ENCODE measurements at places on chromosomes 5 and 9.
A peak's percentile ranks its signal among the peaks of the same experiment; 100 is the strongest.

GRCh38 chr9:38015266-38015665 is 53.8 kb downstream of the SHB start:
- DNase-seq, result no peak

- peak; percentile 67 for DNase-seq
Observed at GRCh38 chr5:34494111-34494755, 161.9 kb upstream of the RAI14 start.

GRCh38 chr5:106875591-106876297 is 795.0 kb downstream of the EFNA5 start:
- no peak for DNase-seq

GRCh38 chr5:158354958-158355357 is 496.0 kb upstream of the CLINT1 start:
- DNase-seq, result no peak

DNA sequence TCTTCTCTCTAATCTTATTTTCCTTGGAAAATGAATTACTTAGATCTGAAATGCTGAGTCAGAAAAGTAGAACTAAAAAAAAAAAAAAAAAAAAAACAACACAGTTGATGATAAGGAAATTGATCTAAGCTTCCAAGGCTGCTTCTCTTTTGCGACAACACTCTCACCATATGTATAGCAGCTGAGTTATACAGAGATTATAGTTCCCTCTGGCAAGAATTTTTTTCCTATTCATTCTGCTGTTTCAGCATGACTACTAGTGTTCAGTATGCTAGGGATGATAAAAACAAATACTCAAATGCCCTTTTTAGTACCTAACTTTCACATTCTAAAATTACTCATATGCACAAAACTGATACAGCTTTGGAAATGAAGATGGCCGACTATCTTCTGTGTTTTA is 267.3 kb downstream of the MLLT3 start:
- DNase-seq, result peak; percentile 78

GRCh38 chr5:43482490-43483297 is 971 bp downstream of the TMEM267 start:
- peak; percentile 17 for DNase-seq

- no peak for DNase-seq
Observed at GRCh38 chr9:76619640-76620039, 144.6 kb upstream of the PCA3 start.

- DNase-seq, result no peak
Observed at GRCh38 chr5:170277867-170278281, 19.7 kb downstream of the LCP2 start.

DNA sequence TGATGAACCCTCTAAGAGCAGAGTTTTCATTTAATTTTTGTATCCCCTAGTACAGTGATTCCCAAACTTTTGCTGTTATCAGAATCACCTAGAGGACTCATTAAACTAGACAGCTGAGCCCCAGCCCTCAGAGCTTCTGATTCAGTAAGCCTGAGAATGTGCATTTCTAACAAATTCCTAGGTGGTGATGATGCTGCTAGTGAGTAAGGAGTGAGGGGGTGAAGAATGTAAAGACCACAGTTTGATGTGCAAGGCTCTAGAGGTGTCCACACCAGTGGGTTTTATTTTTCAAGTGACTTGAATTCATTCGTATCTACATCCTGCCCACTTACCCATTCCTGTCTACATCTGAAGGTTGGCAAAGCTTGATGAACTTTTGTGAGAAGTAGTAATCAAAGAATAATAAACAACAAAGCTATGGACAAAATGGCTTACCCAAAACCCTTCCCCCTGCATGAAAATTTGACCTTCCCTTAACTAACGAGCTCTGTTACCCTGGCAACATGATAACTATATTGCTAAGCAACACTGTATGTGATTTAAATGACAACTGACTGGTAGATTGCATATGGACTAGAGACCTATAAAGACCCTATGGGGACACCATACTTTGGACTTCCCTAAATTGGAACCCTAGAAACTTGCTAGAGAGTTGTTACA is 35.2 kb downstream of the DTWD2 start:
- no peak for DNase-seq

- DNase-seq, result no peak
Observed at GRCh38 chr5:36006163-36006562, 15.0 kb upstream of the UGT3A1 start.

DNA sequence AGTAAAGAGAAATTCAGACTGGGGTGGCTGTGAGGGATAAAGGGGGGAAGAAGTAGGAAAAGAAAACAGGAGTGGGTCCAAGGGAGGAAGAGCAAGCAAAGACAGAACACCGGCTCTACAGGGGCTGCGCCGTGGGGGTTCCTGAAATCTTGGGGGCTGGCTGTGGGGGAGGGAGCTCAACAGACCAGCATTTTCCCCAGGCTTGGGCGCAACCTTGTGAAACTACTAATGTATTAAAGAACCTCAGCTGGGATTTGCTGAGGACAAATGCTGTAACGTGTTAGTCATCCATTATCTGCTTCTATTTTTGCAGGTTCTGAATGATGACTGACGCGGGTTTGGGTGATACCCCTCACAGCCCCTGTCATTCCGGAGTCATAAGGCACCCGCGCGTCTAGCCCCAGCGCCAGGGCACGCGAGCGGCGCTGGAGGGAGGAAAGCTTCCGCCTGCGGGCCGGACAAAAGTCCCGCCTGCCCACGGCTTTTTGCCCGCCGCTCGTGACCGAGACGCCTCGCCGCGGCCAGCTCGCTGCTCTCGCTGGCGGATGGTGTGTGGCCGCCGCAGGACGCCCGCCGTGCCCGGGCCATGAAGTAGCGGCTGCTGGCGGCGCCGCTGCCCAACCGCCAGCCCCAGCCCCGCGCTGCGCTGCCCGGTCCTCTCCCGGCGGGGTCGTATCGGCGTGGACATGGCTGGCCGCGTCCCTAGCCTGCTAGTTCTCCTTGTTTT is 110.6 kb downstream of the PAM start:
- DNase-seq, result peak; percentile 92

- no peak for DNase-seq
Observed at GRCh38 chr9:33799928-33800704, 4.8 kb downstream of the PRSS3 start.

- no peak for DNase-seq
Observed at GRCh38 chr5:95660060-95660459, 13.5 kb downstream of the RFESD start.

- no peak for DNase-seq
Observed at GRCh38 chr5:129096382-129096991, 1.9 kb downstream of the ISOC1 start.

- no peak for DNase-seq
Observed at GRCh38 chr5:162324328-162324727, 256.8 kb downstream of the GABRG2 start.

- no peak for DNase-seq
Observed at GRCh38 chr9:14216612-14217194, 97.2 kb downstream of the NFIB start.

- DNase-seq, result no peak
Observed at GRCh38 chr5:131786036-131786435, 10.8 kb downstream of the FNIP1 start.

DNA sequence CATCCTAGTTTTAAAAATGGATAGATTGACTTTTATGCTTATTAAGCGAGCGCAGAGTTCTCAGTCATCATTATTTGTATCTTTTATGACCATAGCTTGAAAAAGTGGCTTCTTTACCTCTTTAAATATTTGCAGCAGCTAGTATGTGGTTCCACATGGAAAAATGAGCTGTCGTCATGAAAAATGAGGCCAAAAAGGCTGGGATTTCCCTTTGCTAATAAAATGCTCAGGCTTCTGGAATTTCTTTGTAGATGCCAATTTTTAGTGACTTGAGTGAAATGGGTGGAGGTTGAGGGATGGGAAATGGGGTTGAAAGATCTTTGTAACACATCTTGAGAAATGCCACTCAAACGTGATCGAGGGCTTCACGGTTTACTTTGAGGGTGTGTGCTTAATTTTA is 35.2 kb downstream of the RAI14 start:
- DNase-seq, result no peak

DNA sequence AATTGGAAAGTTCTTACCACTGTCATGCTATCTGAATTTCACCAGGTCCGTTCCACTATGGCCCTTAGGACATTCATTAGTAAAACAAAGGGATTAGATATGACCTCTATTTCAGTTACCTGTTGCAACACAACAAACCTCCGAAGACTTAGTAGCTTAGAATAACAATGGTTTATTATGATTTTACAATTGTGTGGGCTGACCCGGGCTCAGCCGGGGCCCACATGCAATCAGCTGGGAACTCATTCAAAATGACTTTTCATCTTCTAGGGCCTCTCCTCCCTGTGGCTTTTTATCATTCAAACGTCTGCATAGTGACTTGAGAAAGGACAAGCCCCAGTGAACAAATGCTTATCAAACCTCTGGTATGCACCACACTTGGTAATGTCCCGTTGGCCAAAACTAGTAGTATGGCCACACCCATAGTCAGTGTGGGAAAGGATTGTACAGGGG is 2.3 kb upstream of the FBXW11 start:
- peak; percentile 95 for DNase-seq

DNA sequence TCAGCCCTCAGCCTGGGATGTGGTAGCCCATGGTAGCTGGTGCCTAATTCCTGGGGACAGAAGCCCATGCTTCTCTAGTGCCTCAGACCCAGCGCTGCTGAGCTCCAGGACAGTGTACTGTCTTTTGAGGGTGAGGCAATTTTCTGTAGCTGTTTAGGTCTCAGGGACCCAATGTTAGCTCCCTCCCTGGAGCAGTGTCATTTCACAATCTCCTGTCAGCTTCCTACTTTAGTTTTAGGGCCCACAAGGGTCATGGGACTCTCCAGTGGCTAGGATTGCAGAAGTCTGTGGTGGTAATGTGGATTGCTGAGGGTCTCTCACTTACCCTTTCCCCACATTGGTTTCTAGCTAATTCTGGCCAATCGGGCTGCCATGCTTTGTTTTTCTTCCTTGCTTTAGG is 67.7 kb upstream of the CCL21 start:
- no peak for DNase-seq

DNA sequence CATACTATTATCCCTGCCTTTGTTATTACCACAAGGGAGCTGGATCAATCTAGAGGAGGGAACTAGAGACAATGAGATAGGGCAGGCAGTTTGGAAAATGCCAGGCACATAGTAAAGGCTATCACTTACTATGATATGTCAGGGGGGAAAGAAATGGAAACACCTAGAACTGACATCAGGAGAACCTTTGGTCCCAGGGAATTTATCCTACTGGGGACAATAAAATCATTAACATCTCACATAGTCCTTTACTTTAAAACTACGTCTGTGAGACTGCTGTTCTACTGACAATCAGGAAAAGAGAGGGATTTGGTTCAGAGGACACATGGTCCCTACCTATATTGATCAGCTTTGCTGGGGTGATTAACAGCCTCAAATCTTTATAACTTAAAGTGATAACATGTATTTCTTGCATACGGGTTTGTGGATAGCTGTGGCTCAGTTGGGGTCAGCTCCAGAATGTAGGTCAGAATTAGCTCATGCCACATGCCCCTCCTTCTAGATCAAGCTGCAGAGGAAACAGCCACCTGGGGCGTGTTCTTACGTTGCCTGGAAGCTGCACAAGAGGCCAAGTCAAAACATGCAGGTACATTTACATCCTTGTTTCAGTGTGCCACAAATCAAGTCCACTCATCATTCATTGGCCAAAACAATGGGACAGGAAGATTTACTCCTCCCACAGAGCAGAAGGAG is 43.9 kb upstream of the ALDOB start:
- DNase-seq, result no peak

DNA sequence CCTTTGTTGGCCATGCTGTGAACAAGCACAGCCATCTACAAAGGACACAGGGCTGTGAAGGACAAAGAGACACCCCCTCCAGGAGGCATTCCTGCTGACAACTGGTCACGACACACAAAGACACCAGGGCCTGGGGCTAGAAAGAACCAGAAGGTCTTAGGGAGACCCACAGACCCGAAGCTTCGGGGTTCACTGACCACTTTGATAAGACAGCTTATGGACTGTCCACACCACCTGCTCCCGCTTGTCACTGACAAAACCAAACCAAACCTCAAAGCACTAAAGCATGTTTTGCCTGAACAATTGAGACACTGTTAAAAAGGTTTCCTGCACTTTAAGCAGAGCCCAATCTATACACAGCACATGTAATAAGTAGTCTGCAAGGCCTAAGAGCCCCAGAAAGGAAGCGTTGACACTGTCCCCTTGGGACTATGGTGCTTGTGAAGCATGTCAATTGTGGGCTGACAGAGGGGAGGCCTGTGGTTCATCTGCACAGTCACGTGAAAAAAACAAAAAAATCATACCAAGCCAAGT is 185.0 kb downstream of the GAPVD1 start:
- no peak for DNase-seq

- DNase-seq, result peak; percentile 74
Observed at GRCh38 chr9:16012621-16013020, 459.8 kb downstream of the CCDC171 start.

GRCh38 chr5:14726066-14726838 is 61.7 kb downstream of the OTULIN start:
- DNase-seq, result peak; percentile 83

- DNase-seq, result no peak
Observed at GRCh38 chr5:13581132-13581531, 363.4 kb downstream of the DNAH5 start.

DNA sequence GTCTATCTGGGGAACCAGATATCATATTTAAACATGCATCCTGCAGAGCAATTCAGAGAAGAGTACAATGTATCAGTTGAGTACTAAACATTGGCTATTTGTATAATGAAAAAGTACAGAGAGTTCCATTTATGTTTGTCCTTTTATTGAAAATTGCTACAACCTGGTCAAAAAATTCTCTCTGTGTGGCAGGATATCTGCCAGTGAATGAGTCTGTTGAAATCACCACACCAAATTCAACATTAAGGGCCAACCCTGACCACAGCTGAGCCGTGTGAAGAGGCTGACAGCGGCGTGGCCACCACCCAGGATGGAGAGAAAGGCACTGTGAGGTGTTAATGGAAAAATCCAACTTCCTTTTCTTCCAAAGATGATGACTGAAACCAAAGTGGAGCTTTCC is 422.7 kb upstream of the PIK3R1 start:
- DNase-seq, result no peak

DNA sequence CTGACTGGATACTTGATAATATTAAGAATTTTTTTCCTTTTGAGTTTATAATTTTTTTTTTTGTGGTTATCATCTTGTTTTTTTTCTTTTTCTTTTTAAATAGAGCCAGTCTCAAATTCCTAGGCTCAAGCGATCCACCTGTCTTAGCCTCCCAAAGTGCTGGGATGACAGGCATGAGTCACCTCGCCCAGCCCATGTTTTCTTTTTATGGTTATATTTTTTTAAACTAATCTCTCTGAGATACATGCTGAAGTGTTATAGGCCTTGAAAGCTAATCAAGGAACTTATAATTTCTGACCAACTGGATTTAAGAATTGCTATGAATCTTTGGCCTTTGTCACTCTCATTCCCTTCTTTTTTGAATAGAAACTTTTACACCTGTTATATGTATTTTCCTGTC is 6.8 kb upstream of the AMACR start:
- DNase-seq, result no peak

DNA sequence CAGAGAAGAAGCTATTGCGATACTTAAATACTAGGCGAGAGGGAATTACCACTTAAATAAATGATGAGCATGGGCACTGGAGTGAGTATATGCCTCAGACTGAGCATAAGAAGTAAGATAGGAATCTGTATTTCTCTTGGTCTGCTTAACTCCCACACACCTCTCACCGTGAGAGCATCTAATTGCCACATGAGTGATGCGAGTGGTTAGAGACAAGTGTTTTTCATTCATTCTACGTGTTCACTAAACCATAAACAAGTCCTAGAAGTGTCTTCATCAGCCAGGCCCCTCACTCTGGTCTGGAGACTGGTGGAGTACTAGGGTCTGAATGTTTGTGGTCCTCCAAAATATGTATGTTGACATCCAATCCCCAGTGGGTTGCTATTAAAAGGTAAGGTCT is 150.2 kb upstream of the SLC12A2 start:
- DNase-seq, result no peak
